ENCODE measurements at places on chromosomes 7 and 10. TPM values are rescaled to one million over a fixed set of nuclear protein-coding genes. Genes with fewer than 3 reads are reported as not detected.

Gene IQUB
- total RNA-seq, result 0.88 TPM

- DNase-seq, result no peak
Observed at GRCh38 chr10:132774181-132774901, 11.6 kb downstream of the NKX6-2 start.

Gene HERC4
- 106 TPM for total RNA-seq

- no peak for DNase-seq
Observed at GRCh38 chr10:4778761-4779160, 47.2 kb upstream of the AKR1E2 start.

Gene C10orf67
- total RNA-seq, result not detected
